ENCODE measurements at places on chromosomes 4 and X. TPM values are rescaled to one million over a fixed set of nuclear protein-coding genes. Genes with fewer than 3 reads are reported as not detected.

- no peak for DNase-seq
These were observed 280.3 kb downstream of the INPP4B start for GRCh38 chr4:142565771-142566170.

GRCh38 chr4:98387345-98388026, 126.3 kb downstream of the RAP1GDS1 start:
- DNase-seq: no peak

Gene SSX4
- not detected for polyA plus RNA-seq

- DNase-seq: no peak
These were observed 284.5 kb downstream of the GASK1B start for GRCh38 chr4:157888281-157888680.

GRCh38 chr4:181821039-181822004, 421.9 kb upstream of the TENM3 start:
- DNase-seq: no peak

Data from CD14-positive monocyte (primary cell).